ENCODE measurements at places on chromosomes 5 and 9. TPM values are rescaled to one million over a fixed set of nuclear protein-coding genes. Genes with fewer than 3 reads are reported as not detected.

The SCAI gene
- total RNA-seq, result 8.4 TPM

The TBC1D13 gene
- 18.4 TPM for total RNA-seq

The PLPP6 gene
- 15.5 TPM for total RNA-seq

The ANGPTL2 gene
- 0.35 TPM for total RNA-seq

The GNG10 gene
- total RNA-seq, result 29.8 TPM

The TMED9 gene
- 161 TPM for total RNA-seq

The STC2 gene
- total RNA-seq, result 10.7 TPM

The C5orf58 gene
- total RNA-seq, result not detected

The YIPF5 gene
- total RNA-seq, result 59.5 TPM

DNA sequence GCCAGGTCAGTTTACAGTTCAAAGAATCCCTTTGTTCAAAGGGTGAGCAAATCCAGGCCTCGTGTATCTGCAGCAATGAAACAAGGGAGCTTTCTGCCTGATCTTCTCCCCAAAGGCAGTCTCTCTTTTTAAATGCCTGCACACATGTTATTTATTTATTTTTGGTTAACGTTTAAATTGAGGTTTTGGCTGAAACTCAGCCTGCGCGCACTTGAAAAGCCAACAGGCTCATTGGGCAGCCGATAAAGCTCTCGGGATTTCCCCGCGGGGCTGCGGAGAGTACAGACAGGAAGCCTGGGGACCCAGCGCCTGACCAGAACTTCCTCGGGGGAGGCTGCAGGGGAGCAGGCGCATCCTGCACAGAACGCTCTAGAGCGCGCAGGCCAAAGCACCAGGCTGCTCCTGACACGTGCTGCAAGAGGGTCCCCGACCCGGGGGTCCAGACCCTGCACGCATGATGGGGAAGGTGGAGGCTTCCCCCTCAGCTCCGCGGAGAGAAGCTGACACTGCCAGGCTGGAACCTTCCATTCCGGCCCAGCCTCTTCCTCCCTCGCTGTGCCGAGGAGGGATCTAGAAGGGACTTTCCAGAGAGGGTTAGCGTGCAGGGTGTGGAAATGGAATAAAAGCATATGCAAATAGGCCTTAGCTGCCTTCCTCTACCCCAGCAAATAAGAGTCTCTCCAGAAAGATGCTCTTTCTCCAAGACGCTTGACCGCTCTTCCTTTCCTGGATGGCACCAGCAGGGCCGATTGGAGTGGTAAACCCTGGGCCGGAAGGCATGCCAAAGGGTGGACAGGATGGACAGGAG, 46.1 kb downstream of the PTTG1 start:
- DNase-seq, result peak; percentile 97

DNA sequence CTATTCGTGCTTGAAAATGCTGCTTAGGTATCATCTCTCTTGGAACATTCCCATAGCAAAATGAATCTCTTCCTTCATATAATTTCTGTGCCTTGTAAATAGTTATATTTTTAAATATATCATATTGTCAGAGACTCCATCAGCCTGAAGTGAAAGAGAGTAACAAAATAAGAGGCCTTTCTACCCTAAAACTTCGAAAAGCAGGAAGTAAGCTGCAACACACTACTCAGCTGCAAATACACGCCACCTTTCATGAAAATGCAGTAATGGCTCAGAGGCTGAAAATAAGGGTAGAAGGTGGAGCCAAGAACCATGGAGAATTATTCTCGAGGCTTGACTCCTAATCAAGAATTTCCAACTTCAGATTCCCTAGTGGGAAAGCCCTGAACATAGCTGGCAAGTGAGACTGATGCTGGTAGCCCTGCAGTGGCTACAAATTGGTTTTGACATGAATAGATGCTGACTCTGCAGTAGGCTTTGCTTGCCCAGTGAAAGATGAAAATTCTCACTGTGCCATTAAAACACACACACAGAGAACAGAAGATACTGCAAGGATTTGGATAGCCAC, 30.2 kb upstream of the PTGER4 start:
- DNase-seq, result no peak

- no peak for DNase-seq
These were observed 134.8 kb upstream of the RGMB start for GRCh38 chr5:98638701-98639100.

DNA sequence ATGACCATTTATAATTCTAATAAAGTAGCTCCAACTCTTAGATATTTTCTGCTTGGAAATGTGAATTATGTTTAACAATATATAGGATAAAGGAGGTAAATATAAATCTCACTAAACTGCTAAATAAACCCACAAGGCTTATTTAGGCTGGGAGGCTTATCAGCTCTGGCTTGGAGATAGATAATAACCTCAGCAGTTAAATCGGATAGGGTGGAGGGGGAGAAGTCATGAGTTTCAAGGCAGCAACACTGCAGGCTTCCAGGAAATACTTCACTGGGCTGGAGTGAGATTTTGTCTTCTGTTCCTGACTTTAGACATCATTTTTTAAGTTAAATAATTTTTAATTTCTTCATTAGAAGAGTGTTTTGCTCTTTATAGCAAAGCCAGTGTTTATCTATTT, 80.0 kb upstream of the ITGA2 start:
- DNase-seq, result no peak

- no peak for DNase-seq
These were observed 28.9 kb downstream of the HABP4 start for GRCh38 chr9:96478829-96479371.

- no peak for DNase-seq
These were observed 75.2 kb upstream of the SLC25A48 start for GRCh38 chr5:135759149-135759784.

- no peak for DNase-seq
These were observed 46.5 kb upstream of the CEMIP2 start for GRCh38 chr9:71814815-71815214.

DNA sequence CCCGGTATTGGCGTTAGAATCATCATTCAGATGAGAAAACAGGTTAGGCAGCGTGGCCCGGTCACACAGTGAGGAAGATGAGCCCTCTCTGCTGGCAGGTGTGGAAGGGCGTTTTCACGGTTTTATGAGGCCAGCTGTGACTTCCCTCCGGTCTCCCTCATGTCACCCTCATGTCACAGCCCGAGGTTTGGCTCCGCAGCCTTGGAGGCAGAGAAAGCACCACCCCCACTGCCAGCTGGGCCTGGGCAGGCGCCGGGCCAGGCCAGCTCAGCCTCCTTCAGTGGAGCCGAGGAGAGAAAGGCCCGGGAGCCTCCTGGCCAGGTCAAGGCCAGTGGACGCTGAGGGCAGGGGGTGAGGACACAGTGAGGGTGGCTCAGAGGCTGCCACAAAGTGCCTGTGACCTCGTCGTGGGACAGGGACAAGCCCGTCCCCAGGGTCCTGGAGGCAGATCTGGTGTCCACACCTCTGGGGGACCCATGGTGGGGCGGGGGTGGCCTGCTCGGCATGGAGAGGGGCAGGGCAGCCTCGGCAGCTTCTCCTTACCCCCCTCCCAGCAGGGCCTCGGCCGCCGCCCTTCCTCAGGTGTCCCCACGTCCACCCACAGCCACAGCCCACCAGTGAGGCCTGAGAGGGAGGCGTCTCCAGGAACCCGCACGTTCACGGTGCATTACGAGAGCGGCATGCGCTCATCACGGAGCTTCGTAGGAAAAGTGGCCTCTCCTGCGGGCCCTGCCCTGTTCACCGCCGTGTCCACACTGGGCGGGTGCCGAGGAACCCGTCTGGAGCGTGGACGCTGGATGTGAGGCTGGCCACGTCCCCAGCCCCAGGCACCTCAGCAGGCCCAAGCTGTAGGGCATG, 32.2 kb downstream of the EXD3 start:
- DNase-seq, result no peak

GRCh38 chr9:97362777-97363545, 48.9 kb upstream of the TDRD7 start:
- DNase-seq, result no peak

- no peak for DNase-seq
These were observed 544.5 kb upstream of the ZNF608 start for GRCh38 chr5:125290935-125291334.

GRCh38 chr5:81558188-81558587, 164.3 kb upstream of the ACOT12 start:
- DNase-seq, result no peak

DNA sequence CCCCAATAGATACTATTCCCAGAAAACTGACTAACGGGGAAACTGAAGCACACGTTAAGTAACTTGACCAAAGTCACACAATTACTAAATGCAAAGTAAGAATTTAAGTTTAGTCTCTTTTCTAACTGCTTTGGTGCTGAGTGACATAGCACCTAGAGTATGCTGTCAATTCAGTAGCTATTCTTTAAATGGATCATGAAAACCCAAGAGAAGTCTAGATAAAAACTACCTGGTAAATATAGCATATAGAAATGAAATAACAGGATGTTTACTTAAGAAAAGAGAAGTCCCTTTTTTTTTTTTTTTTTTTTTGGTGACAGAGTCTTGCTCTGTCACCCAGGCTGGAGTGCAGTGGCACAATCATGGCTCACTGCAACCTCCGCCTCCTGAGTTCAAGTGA, 129.2 kb downstream of the PDE4D start:
- no peak for DNase-seq

DNA sequence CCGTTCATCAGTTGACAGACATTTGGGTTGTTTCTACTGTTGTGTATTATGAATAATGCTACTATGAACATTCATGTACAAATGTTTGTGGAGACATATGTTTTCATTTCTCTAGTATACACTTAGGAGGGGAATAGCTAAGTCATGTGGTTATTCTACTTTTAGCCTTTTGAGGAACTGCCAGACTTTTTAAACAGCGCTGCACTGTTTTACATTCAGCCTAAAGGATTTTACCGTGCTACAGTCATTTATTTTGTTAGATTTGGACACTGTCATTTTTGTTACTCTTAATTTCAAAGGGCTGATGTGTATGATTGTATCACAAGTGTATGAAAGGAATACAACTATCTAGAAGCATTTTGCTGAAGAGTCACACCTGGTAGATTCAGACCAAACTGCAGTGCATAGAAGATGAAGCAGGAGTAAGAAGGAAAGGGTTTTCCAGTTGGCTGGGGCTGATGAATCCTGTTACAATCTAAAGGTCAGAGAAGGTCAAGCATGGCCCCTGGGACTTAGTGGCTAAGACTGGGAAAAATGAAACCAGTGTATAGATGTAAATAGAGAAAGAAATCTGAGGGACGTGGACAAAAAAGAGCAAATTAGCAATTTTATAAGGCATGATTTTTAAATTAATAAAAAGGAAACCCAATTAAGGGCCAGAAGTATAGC, 509.7 kb downstream of the PSAT1 start:
- no peak for DNase-seq

- no peak for DNase-seq
These were observed 76.3 kb upstream of the GPBP1 start for GRCh38 chr5:57097526-57097925.

GRCh38 chr9:11471321-11471720, 858.5 kb upstream of the PTPRD start:
- no peak for DNase-seq

DNA sequence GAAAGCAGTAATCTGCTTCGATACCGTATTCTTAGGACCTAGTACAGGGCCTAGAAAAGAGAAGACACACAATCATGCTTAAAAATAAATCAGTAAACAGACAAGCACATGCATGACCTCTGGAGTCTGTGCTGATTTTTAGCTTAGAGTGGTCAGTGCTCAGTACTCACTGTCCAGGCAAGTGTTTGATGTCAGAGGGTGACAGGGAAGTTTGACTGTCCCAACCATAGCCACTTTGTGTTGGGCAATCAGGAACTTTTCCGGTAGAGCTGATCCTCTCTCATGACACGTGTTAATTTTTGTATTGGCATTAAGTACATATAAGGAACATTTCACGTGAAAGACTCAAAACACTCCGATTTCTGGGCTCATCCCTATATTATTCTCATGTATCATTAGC, 464.7 kb upstream of the KLF4 start:
- no peak for DNase-seq

GRCh38 chr5:56705217-56705616, 110.1 kb upstream of the MAP3K1 start:
- DNase-seq, result no peak

- peak; percentile 86 for DNase-seq
These were observed 24.7 kb downstream of the WWC1 start for GRCh38 chr5:168316139-168316578.

GRCh38 chr9:94811074-94811473, 84.6 kb downstream of the AOPEP start:
- no peak for DNase-seq

GRCh38 chr9:70566751-70567150, 152.3 kb upstream of the KLF9 start:
- DNase-seq, result no peak

DNA sequence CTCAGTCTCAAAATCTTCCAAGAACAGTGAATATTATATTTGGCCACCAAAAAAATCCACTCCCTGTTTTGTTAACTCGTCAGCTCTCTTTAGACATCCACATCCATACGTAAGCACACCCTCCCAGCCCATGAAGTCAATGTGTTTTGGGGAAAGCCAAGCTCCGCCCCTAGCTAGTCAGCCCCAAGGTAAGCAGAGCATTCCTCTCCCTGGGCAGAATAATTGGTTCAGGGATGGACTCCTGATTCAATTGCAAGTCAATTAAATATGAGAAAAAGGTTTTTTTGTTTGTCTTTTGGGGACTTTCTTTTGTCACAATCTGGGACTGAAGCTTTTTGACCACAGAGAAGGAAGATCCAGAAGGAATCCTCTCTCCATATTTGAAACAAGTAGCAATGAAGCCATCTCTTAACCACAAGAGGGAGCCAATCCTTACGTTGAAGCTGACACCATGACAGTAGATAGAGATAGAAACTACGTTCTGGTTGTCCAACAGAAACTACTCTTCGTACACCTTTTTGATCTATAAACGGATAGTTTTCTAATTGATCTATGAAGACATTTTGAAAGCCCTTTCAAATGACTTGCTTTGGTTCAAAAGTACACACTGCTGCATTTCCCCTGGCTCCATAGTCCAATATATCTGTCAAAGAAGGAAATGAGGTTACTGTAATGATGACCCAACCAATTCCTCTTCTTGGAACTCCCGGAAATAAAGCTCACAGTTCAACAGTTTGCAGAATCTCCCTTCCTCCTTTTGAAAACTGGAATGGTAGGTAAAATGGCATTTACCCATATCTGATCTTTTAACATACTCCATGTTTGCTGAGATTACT, 166.4 kb downstream of the TLE1 start:
- DNase-seq, result peak; percentile 77
